Thyroid gland (tissue), 4 donors: ENCODE measurements at places on chromosomes 2 and 18. TPM values are rescaled to one million over a fixed set of nuclear protein-coding genes. Genes with fewer than 3 reads are reported as not detected.
A peak's percentile ranks its signal among the peaks of the same experiment; 100 is the strongest.

GRCh38 chr2:149824136-149824535 lies 236.6 kb upstream of the MMADHC start:
- H3K4me3 ChIP-seq = no peak overlapping the region
- no peak for DNase-seq
- H3K36me3 ChIP-seq = no peaks in the 10 kb centered on the region
- H3K4me1 ChIP-seq = no peaks in the 10 kb centered on the region

DNA sequence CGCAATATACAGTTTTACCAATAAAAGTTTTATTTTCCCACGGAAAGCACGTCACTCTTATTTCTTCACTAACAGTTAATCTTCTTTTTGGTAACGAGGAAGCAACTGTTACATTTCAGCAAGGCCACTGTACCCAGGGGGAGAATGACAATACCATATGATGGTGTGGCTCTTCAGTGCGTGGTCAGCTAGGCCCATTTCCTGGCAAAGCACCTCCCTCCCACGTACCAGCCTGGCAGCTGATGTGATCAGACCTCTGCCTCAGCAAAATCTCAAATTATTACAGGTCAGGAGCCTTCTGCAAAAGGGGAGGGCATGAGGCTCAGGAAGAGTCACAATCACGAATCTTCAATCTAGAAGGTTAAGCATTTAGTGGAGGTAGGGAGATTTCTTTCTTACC lies 55.4 kb downstream of the KLF7 start:
- no peak for DNase-seq
- H3K27ac ChIP-seq = no peak overlapping the region
- H3K4me3 ChIP-seq = no peak overlapping the region
- no peaks in the 10 kb centered on the region for H3K36me3 ChIP-seq
- H3K27me3 ChIP-seq = no peaks in the 10 kb centered on the region

DNA sequence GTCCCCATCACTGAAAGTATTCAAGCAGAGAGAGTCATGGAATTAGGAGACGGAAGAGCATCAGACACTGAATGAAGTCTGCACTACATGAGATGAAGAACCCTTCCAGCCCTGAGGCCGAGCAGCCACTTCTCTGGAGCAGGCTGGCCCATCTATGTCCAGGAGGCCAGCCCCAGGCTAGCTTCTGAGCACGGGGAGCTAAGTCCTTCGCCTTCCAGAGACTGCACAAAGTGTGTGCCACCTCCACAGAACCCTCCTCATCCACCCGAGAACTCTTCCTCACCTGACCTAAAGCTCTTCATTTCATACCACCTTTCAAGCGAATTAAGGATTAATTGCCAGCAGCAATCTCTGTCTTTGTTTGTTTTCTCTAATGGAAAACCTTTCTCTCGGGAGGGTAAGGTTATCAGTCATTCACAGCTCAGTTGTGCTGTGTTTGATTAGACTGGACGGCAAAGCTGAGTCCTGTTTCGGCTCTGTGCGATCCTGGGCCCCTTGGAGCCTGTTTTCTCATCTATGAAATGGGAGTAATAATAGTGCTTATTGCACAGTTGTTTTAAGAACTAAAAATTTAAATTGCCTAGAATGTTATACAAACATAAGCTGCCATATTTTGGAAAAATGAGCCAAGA lies 38.0 kb downstream of the SCTR start:
- no peaks in the 10 kb centered on the region for H3K27me3 ChIP-seq
- H3K4me3 ChIP-seq = no peak overlapping the region
- no peaks in the 10 kb centered on the region for H3K4me1 ChIP-seq

GRCh38 chr2:234249873-234250272 lies 199.4 kb downstream of the SPP2 start:
- H3K27ac ChIP-seq = no peak overlapping the region
- no peaks in the 10 kb centered on the region for H3K27me3 ChIP-seq
- no peak for DNase-seq
- H3K4me1 ChIP-seq = no peaks in the 10 kb centered on the region

GRCh38 chr2:217707131-217707611 lies 295.6 kb downstream of the TNS1 start:
- no peaks in the 10 kb centered on the region for H3K27me3 ChIP-seq
- H3K27ac ChIP-seq = peak overlapping the region; percentile 70
- no peak overlapping the region for H3K4me3 ChIP-seq
- peaks cover 8% of the 10 kb centered on the region for H3K4me1 ChIP-seq
- peak; percentile 48 for DNase-seq

DNA sequence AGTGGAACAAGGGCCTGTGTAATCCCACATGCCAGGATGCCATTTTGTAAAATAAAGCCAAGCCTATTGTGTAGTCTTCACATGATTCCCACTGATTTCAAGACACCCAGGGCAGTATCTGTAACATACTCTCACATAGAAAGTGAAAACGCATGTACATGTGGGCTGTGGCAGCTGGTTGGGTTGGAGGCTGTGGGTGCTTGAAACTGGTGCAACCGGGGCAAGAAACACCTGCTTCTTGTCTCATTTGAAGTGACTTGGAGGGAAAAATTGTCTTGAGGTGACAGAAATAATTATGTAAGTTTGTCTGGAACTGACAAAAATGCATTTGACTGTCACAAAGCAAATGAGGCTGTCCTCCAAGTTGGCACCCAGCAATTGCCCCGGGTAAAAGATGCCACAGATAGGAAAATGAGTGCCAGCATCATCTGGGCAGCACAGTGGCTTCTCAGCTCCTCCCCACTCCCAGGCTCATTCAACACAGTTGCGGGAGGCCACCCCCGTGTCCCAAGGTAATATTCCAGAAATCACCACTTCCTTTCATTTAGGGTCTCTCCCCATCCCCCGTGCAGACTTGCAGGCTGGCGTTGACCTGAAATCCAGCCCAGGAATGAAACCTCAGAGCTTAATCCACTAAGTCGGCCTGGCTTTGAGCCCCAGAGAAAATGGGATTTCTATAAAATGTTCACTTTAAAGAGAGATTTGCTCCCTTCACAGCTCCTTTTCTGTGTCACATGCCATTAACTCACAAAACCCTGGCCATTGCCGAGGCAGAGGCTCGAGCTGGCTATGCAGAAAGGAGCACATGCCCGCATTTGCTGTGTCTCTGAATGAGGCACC lies 293.9 kb upstream of the PARD3B start:
- no peaks in the 10 kb centered on the region for H3K27me3 ChIP-seq
- DNase-seq = no peak
- H3K27ac ChIP-seq = no peak overlapping the region
- peaks cover 9% of the 10 kb centered on the region for H3K4me1 ChIP-seq

- peak; percentile 91 for DNase-seq
- peaks cover 48% of the 10 kb centered on the region for H3K4me1 ChIP-seq
- H3K36me3 ChIP-seq = no peaks in the 10 kb centered on the region
- H3K4me3 ChIP-seq = no peak overlapping the region
Measured at GRCh38 chr18:77207540-77207939, 42.1 kb upstream of the GALR1 start.

GRCh38 chr2:218806346-218806978 lies 24.5 kb downstream of the CYP27A1 start:
- H3K4me3 ChIP-seq = no peak overlapping the region
- H3K27me3 ChIP-seq = no peaks in the 10 kb centered on the region
- DNase-seq = peak; percentile 90
- peaks cover 24% of the 10 kb centered on the region for H3K4me1 ChIP-seq

TUBA3E gene
- not detected for total RNA-seq

RSAD2 gene
- total RNA-seq = 4.9 TPM

THOC1 gene
- 111 TPM for total RNA-seq
